Hematopoietic multipotent progenitor cell treated with erythropoietin and hydrocortisone succinate and interleukin-3 and kit ligand, for 8 days (in vitro differentiated cells): ENCODE measurements at places on chromosomes 11 and 22.

DNA sequence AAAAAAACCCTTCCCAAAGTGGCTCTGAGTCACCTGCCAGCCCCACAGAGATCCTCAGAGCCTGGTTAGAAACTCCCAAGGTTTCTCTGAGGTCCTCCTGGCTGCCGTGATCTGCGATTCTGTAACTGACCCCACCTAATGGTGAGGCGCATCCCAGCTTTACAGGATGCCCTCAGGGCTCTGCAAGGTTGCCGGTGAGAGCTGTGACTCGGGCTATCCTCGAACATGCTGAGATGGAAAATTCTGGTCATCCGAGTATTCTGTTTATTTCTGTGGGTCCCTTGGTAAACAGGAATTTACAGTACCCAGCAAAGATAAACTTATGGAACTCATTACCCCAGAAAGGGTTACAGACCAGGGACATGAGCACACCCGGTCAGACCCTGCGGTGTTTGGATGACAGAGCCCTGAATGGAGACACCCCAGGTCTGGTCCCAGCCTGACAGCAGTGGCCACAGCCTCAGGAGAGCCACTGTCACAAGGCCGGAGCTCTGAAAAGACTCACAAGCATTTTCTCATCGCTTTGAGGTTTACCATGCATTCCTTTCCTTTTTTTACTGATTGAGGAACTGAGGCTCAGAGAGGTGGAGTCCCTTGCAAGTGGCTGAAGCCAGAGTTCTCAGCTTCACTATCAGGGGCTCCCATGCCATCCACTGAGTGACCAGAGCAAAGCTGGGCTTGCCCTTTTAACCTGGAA lies 22.2 kb downstream of the LIF start:
- DNase-seq = no peak

DNA sequence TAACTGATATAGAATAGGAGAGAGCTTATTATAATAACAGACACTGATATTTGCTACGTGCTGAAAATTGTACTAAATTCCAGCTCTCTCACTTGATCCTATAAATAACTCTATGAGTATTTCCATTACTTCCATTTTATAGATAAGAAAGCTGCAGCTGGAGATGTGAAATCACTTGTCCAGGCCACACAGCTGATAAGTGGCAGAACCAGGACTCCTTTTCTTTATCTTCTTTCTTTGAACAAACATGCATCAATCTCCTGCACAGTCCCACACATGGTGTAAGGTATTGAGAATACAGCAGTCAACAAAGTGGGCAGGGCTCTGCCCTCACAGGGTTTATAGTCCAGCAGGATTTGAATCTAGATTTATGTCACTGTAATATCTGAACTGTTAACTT lies 652.1 kb downstream of the NELL1 start:
- no peak for DNase-seq

GRCh38 chr11:104058680-104059079 lies 22.2 kb downstream of the DDI1 start:
- no peak for DNase-seq

DNA sequence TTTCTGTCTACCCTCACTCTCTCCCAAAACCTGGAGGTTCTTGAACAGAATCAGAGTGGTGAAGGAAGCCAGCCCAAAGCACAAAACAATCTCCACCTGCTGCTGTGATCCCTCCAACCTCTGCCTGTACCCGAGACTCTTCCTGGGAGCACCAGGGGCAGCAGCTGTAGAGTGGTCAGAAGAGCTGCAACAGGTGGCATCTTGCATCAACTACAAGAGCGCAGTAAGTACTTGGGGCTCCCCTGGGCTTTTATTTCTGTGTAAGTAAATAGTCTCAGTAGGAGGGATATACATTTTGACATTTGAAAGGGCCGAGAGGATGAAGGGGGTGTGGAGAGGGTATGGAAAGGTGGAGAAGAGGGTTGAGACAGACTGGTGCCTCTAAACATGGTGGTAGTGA lies 8.3 kb upstream of the UBQLNL start:
- DNase-seq = no peak

DNA sequence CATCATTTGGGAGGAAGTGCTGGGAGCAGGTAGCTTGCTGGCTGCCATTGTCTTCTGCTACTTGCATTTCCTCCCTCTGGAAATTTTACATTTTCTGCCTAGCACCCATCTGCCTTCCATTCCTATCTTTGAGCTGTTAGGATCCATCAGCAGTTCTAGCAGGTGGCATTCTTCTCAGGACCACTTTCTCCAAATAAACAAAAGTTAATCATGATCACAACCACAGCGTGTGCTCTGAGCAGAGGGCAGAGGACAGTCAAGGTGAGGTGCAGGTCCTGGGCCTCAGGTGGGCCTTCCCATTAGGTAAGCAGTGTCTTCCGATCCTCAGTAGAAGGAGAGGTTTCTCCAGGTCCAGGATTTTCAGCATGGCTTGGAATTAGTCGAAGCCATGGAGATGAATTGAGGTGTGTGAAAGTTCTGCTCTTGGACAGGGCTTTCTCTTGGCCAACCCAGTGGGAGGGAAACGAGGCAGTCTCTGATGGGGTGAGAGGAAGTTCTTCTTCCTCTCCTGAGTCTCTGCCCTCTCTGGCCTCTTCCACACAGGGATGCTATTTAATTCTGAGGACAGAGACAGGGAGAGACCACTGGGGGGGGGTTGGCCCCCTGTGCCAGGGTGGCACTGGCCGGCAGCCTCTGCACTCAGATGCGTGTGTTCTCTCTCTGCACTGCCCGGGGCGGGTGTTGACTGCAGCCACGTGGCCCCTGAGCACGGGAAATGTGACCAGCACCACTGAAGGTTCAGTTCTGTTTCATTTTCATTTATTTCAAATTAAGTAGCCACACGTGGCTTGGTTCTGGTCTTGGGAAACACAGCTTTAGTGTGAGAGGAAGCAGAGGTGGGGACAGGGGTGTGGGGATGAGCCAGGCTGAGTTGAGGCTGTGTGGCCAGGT lies 170.8 kb downstream of the TBC1D22A start:
- no peak for DNase-seq

- no peak for DNase-seq
Measured at GRCh38 chr11:120682866-120683265, 171.3 kb downstream of the GRIK4 start.

GRCh38 chr11:17591293-17591692 lies 44.2 kb downstream of the OTOG start:
- no peak for DNase-seq

DNA sequence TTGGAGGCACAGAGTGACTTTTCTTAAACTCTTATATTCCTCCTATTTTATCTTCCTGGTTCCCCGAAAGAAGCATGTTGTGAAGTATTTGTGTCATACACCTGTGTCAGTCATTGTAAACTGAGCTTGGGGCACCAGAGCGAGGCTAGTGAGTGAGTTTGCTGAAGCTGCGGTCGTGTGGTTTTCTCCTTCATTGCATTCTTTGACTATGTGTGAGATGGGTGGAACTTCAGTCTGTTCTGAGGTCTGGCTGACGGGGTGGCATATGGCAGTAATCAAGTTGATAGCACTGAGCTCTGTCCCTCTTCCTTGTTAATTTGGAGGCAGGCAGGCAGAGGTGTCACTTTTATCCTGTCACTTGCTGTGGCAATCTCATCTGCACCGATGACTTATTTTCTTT lies 4.2 kb downstream of the VPS26B start:
- DNase-seq = no peak

GRCh38 chr11:97614606-97615005 lies 1224.8 kb downstream of the JRKL start:
- no peak for DNase-seq

- DNase-seq = peak; percentile 53
Measured at GRCh38 chr11:58509748-58510147, 1.8 kb upstream of the OR5B21 start.

DNA sequence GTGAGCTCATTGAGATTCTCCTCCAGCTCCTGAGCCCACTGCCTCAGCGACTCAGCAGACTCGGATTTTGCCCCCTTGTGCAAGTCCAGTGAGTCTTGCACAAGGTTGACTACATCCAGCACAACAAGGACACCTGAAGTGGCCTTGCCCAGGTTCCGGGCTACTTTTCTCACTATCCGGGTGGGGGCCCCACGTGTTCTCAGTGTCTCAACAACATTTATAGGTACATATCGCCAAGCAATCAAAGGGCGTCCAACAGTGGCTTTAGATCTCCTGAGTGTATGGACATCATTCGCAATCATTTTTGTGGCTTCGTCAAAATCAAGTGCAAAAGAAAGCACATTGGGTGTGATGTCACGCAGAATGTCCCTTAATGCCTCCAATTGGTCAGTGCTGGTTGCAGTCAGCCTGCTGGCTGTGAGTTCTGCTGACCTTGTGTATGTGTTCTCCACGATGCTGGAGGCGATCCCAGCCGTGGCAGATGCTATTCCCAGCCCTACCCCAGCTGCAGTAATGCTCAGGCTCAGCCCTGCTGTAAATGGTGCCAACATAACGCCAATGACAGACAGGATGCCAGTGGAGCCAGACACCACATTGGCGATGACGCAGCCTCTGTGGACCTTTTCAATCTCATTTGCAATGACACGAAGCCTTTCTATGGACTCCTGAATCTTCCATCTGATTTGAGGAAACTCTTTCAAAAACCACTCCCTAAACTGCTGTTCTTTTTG lies 10.3 kb downstream of the APOL4 start:
- DNase-seq = no peak
